CD4-positive, alpha-beta memory T cell (primary cell): ENCODE measurements at places on chromosomes 5 and 9. TPM values are rescaled to one million over a fixed set of nuclear protein-coding genes. Genes with fewer than 3 reads are reported as not detected.

The JADE2 gene
- total RNA-seq = 276 TPM

DNA sequence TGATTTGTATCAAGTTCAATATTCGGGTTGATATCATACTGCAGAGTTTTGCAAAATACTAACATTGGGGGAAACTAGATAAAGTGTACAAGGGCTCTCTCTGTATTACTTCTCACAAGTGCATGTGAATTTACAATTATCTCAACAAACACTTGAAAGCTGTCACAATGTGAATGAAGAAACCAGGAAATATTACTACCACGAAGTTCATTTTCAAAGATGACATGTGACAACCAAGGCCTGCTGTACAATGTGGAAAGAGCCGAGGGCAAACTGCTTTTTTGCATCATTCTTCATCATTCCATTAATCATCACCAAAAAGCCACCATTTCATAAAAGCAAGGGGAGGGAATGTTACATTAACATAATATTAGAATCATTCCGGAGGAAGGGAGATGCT, 310.0 kb downstream of the GLIS3 start:
- DNase-seq = no peak

The SLC1A1 gene
- 1.00 TPM for total RNA-seq

The FBXO4 gene
- total RNA-seq = 15.1 TPM

- DNase-seq = no peak
Measured at GRCh38 chr9:135306699-135307098, 172.9 kb upstream of the PPP1R26 start.

The MARCOL gene
- total RNA-seq = not detected

The RAB3C gene
- not detected for total RNA-seq

DNA sequence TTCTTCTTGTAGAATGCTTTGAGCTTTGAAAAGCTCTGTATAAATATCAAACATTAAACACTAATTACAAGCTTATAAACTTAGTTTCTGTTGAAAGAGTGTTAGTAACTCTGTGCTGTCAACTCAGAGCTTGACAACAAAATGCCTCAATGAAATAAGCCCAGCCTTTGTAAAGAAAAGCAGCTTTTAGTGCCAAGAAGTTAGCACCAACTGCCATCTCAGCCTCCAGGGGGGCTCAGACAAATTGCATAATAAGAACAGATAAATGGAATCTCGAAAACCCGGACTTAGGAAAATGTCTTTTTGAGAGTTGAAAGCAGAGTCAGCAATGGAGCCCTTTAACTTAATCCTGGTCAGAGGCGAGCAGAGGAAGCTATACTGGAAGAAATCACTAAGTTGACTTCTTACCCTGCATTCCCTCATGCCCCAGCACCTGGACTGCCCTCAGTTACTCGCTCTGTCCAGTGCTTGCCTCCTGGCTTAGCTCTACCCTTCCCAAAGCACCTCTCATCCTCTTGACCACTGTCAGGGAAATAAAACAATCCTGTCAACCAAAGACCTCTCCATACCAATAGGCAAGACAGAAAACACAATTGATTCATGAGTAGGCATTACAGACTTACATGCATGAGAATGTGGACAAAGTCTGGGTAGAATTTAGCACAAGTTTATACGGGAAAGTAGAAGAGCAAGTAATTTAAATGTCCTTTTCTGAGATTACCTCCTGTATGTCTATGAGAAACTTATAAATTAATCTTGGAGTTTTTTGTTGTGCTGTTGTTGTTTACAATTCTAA, 352.7 kb downstream of the ZNF608 start:
- DNase-seq = no peak

GRCh38 chr9:136724772-136725171, 12.4 kb downstream of the DIPK1B start:
- DNase-seq = no peak

DNA sequence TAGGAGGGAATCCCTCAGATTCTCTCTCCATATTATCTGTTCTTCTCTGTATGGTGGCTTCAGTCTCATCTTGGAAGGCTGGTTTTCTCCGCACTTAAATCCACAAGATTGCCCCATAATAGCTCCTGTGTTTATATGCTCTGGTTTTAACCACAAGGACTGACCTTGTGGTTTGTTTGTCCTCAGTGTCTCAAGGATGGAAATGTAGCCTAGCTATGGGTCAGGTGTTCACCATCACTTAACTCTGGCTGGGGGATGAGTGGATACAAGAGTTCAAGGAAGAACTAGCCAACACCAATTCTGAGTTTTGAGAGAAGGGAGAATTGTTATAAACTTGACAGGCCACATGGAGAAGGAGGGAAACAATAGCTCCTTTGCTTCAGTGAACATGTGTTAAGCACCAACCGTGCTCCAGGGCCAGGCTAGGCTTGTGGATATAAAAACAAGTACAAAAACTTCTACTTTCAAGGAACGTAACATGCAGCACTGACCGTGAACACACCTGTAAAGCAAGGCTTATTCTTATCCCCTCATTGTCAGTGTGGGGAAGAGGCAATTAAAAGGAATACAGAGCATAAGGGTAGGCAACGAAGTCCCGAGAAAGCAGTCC, 75.6 kb upstream of the VLDLR start:
- no peak for DNase-seq

- DNase-seq = no peak
Measured at GRCh38 chr9:98602839-98603500, 105.8 kb downstream of the GABBR2 start.

The PCDHA11 gene
- total RNA-seq = not detected

The GAS1 gene
- total RNA-seq = 0.97 TPM

DNA sequence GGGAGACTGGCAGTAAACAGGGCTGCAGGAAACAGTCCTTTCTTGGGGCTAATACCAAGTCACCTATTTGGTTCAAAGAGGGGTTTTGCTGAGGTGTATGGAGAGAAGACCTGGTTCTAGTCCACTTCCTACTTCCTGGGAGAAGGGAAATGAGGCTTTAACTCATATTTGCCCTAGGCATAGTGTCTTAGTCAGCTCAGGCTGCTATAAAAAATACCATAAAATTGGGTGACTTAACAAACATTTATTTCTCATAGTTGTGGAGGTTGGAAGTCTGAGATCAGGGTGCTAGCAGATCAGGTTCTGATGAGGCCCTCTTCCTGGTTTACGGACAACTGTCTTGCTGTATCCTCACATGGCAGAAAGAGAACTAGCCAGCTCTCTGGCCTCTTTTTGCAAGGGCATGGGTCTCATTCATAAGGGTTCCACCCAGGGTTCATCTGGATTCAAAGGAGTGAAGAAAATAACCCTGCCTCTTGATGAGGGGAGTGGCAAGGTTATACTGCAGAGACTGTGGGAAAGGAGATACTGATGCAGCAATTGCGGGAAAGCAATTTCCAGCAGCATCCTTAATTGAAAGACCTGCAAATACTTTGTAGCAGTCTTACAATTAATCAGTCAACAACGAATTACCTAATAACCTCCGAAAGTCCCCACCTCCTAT, 40.5 kb downstream of the ANKDD1B start:
- DNase-seq = no peak
